ENCODE measurements at places on chromosomes 12 and 14.

GRCh38 chr12:115232455-115233156 lies 548.6 kb upstream of the TBX3 start:
- DNase-seq = no peak

- DNase-seq = no peak
Measured at GRCh38 chr14:22839159-22839779, 2.9 kb downstream of the MMP14 start.

GRCh38 chr14:69117020-69117767 lies 35.7 kb downstream of the DCAF5 start:
- DNase-seq = no peak

GRCh38 chr12:113060336-113060960 lies 3.9 kb downstream of the DTX1 start:
- DNase-seq = no peak

- no peak for DNase-seq
Measured at GRCh38 chr14:21533294-21533693, 7.1 kb upstream of the SALL2 start.

DNA sequence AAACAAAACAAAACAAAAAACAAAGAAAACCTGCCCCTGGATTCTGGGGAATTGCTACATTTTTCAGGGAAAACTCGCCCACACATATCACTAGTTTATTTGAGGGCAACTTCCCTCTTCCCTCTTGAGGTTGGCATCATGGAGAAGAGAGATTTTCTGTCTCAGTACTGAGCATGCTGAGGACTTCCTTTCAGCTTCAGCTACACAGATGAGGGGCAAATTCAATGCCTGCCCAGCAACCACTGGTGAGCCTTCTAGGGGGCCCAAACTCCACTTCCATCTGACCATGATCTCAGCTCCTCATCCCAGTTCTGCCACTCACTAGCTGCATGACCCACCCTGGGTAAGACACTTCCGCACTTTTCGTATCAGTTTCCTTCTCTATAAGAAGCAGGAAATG lies 63.1 kb upstream of the SCN8A start:
- DNase-seq = no peak

DNA sequence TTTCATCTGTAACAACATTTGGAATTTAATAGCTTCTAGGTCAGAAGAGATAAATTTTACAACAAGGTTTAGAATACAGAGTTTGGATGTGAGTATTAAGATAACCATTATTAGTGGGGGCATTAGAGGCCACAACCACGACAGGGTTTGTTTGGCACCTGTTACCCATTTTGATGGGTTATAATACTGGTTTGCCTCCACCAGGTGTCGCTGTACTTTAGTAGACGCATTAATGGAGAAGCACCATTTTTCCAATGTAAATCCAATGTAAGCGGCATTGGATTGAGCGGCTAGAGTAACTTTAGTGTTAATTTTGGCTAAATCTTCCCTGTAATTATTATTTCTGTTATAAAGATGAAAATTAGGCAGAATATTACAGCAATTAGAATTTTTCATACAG lies 136.2 kb downstream of the SLCO1B3 start:
- peak; percentile 8 for DNase-seq

- DNase-seq = no peak
Measured at GRCh38 chr14:50064993-50065392, 51.4 kb downstream of the VCPKMT start.

DNA sequence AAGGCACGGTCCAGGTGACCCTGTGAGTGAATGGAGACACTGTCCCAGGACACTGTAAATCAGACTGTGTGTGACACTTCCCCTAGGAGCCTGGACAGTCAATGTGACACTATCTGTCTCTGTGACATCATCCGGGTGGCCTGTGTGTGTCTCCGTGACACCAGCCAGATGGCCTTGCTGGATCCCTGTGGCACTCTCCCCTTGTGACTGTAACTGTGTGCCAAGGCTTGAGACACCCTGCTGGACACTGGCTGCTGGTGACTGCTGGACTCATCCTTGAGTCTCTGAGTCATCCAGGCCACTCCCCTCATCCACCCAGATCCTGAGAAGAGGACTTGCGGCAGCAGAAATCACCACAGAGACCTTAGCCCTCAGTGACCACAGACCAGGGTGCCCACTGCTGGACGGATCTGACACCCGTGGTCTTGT lies 51.6 kb downstream of the MVK start:
- DNase-seq = no peak

DNA sequence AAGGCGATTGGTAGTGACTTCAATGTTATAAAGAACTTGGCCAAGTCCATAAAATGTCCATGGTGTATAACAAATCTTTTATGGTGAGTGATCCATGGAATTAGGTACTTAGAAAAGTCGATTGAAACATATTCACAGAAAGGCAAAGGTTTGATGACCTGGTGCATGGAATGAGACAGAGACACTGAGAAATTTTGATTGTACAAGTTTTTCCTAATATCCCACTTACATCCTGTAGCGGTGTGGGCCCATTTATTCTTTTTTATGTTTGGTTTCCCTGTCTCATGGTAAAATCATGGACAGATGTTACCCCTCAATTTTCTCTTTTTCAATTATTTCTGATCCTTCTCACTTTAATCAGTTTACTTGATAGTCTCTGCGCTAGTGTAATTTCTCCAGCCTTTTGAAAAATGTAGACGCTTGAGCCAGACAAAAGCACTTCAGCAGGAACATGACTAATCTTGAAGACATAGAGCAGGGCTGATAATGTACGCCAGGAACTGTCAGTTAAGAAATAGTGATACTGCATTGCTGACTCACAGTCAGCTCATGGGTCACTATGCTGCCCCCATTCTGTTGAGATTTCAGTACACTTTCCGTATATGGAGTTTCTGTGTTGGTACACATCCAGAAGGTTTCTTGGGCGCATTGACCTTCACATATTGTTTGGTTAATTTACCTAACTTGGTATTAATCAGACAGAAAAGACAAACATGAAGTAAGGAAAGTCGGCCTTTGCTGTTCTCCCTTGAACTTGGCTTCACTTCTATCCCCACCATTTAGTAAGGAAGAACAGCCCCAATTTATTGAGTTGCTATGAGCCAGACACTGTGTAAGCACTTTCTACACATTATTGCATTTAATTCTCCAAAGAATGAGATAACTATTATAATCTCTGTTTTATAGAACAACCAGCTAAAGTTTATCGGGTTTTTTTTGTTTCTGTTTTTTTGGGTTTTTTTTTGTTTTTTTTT lies 841.7 kb downstream of the DIO2 start:
- DNase-seq = no peak

DNA sequence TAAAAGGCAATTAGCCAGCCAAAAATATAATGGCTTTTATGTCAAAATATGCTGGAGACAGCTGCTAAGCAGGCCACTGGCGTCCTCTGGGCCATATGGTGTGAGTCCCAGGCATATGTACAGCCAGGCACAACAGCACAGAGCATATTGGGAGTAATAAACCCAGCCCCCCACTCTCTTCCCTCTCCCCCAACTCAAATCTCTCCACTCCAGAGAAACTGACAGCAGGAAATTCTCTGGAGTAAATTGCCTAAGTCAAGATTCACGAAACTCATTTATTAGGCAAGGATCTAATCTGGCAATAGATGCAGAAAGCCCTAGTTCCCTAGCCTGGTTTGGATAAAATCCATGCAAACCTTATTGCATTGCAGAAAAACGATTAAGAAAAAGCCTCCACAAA lies 147.9 kb upstream of the SEL1L start:
- DNase-seq = no peak

DNA sequence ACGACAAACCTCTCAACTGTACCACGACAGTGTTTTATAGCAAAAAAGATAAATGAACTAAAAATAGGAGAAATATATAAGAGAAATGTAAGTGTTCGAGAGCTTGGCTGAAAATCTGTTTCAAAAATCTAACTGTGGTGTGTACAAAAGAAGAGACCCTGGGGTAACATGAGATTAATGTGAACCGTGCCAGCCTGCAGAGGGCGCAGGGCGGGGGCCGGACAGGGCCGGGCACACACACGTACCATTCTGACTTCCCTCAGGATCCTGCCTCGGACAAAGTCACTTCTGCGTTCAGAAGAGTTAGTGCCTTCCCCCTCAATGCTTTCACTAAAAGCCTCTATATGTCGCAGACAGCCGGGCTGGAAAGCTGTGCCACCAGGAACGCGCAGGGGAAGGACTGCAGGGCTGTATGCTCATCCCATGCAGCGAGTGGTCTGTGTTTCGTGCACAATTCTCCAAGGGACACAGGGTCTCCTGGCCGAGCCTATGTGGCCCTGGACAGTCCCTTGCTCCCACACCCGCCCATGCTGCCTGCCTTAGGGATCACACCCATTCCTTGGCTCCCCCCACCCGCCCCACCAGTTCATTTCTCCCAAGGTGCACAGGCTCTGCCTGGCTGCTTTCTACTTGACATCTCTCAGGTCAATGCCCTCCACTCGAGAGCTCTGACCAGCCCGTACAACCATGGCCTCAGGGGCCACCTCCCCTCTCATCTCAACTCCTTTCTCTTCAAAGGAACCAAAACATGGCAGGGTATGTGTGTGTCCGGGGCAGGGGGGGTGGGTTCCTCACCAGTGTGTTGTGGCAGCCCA lies 8.5 kb downstream of the CDCA4 start:
- no peak for DNase-seq

GRCh38 chr12:71141378-71141926 lies 16.3 kb downstream of the TSPAN8 start:
- DNase-seq = no peak

DNA sequence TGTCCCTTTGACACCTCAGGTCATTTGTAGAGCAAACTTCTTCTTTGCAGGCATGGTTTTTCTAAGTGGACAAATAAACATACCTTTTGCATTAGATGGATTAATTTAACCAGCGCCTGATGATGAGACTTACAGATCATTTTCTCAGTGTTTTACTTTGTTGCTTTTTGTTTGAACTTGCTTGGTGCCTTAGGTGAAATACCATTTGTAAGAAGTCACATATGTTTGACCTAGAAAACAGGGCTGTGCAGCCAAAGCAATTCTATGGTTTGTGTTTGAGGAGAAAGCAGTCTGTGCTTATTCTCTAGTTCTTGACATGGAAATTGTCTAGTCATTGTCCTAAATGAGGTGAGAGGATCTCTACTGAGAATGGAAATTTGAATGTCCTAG lies 111.1 kb downstream of the DIP2B start:
- DNase-seq = no peak

- peak; percentile 60 for DNase-seq
Measured at GRCh38 chr12:41967668-41968500, 176.8 kb downstream of the GXYLT1 start.

DNA sequence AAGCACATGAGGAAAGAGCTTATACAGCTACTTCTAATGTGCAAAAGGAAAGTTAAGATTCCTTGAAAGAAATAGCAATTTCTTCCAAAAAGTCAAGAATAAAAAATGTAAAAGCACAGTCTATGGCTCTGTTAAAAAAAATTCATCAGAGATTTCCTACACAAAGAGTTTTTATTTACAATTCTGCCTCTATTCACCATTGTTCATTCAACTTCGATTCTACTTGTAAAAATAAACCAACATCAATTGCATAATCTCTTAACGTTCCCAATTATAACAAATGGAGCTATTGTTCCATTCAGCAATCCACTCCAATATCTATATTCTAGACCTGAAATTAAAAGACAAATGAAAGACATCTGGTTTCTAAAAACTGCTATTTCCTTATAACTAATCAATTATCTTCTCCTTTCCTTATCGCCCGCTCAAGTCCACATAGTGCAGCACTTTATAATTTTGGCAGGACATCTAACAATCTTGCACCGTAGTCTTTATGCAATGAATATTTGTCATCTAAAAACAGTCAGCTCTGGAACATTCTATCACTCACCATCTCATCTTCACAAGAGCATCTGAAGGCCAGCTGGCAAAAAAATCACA lies 6.2 kb downstream of the EIF2S3B start:
- no peak for DNase-seq

- DNase-seq = no peak
Measured at GRCh38 chr14:34021096-34021495, 70.2 kb upstream of the EGLN3 start.

- DNase-seq = no peak
Measured at GRCh38 chr14:39229222-39229543, 4.5 kb upstream of the MIA2 start.

DNA sequence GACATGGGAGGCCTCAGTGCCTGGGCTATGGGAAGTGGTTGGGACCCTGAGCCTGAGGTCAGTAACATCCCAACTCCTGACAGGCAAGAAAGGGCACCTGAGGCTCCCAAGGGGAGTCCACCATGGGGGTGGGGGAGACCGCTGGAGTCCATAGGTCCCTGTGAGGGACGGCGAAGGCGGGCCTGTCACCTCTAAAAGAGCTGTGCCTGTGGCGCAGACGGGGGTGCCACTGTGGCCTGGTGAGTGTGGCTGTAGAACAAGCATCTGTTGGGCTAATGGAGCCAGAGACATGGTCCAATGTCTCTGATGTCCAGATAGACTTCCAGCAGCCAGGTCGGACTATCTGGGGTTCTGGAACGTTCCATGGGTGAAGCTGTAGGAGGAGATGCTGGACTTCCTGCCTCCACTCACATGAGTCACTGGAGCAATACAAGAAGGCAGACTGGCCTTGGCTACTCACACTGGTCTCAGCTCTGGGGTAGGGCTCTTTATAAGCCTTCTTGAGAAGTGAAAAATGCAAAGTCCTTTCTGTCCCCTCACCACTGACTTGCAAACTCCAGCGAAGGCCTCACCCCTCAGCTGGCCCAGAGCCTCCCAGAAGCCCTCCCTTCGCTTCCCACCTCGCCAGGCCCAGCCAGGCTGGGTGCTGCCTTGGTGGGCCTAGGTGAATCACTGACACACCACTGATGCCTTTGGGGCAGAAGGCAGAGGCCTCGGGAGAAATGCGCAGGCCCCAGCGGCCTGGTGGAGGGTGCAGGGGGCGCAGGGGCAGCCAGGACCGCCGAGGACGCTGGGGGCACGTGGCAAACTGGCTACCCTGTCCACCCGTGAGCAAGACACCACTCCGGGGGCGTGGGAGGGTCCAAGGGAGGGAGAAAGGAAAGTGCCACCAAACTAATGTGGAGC lies 1.1 kb upstream of the TRAF3 start:
- DNase-seq = no peak

DNA sequence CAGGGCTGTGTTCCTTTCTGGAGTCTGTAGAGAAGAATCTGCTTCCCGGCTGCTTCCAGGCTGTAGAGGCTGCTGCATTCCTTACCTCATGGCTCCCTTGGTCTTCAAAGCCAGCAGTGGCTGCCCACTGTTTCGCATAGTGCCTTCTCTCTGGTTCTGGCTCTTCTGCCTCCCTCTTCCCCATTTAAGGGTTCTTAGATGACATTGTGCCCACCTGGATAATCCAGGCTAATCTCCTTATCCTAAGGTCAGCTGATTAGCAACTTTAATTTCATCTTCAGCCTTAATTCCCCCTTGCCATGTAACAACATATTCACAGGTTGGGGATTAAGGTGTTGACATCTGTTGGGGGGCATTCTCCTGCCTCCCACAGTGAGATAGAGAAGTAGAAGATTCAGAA lies 208.6 kb upstream of the TMTC1 start:
- no peak for DNase-seq

GRCh38 chr14:80576401-80576800 lies 365.1 kb upstream of the DIO2 start:
- DNase-seq = no peak

- no peak for DNase-seq
Measured at GRCh38 chr14:96722736-96723135, 74.4 kb upstream of the VRK1 start.

All from HEK293T (cell line).